ENCODE measurements at places on chromosomes 5 and 9. TPM values are rescaled to one million over a fixed set of nuclear protein-coding genes. Genes with fewer than 3 reads are reported as not detected.

DNA sequence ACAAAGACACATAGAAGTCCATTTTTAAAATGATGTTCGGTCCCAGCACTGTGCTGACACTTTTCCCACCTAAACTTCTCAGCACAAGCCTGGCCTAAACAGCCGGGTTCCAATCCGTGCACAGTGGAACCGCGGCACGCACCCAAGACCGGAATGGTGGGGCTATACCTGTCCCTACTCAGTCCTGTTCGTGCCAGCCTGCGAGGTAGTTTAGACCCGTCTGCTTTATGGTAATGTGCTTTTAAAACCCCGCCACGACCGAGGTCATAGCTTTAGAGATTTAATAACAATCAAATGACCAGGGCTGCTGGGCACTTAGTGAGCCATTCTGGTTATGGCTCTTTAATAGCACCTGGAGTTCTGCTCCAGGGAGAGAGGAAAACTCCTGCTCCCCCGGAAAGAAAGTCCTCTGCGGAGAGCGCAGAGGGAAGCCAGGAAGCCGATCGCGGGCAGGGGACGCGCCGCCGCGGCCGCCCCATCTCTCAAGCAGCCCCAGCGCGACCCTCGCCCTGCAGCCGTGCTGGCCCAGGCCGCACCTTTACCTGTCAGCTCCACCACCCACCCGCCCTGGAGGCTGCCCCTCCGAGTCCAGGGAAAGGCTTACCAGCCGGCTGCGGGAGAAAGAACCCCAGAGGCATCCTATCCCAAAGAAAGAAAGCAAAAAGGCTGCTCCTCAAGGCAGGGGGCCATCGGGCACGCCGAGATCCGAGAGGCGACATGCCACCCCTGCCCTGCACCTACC, 511 bp downstream of the ARL15 start:
- DNase-seq: no peak

- no peak for DNase-seq
Measured at GRCh38 chr9:5575000-5575399, 53.9 kb upstream of the RIC1 start.

DNA sequence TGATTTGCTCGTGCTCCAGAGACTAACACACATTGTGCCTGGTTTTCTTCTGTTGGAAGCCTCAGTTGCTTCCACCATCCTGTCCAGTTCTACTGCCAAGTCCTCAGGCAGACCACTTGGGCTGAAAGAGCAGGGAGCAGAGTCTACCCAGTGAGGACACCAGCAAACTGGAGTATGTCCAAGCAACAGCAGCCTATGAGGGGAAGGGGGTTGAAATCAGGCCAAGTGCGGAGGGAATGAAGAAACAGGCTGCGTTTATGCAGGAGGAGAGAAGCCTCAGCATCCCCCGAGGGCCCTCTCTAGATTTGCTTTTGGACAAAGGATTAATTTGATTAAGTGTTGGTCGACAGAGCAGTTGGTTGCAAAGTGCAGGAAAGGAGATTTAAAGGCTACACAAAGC, 14.5 kb downstream of the DOCK2 start:
- peak; percentile 49 for DNase-seq

DNA sequence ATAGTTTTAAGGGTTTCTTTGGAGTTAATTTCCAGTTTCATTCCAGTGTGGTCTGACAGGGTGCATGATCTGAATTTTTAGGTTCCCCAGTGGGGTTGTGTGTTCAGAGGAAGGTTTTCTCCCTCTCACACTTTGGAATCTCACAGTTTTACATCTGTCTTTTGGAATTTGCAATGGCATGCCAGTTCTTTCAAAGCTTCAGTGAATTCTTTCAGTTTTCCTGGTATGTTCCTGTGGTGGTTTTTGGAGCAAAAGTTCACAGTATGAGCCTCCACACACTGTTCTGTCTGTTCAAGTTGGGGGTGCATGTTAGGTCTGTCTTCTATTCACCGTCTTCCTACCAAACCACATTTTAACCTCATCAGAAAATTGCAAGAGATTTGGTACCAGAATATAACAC, 624.2 kb downstream of the KCTD16 start:
- no peak for DNase-seq

GRCh38 chr5:123000731-123001130, 35.8 kb downstream of the PPIC start:
- no peak for DNase-seq

Gene ROPN1L
- 11.0 TPM for polyA plus RNA-seq

Gene HOMER1
- polyA plus RNA-seq: 20.4 TPM

Gene PCDHA6
- 12.9 TPM for polyA plus RNA-seq

Data from spinal cord (tissue), 10 donors.